ENCODE measurements at places on chromosomes 2 and 18. TPM values are rescaled to one million over a fixed set of nuclear protein-coding genes. Genes with fewer than 3 reads are reported as not detected.
A peak's percentile ranks its signal among the peaks of the same experiment; 100 is the strongest.

DNA sequence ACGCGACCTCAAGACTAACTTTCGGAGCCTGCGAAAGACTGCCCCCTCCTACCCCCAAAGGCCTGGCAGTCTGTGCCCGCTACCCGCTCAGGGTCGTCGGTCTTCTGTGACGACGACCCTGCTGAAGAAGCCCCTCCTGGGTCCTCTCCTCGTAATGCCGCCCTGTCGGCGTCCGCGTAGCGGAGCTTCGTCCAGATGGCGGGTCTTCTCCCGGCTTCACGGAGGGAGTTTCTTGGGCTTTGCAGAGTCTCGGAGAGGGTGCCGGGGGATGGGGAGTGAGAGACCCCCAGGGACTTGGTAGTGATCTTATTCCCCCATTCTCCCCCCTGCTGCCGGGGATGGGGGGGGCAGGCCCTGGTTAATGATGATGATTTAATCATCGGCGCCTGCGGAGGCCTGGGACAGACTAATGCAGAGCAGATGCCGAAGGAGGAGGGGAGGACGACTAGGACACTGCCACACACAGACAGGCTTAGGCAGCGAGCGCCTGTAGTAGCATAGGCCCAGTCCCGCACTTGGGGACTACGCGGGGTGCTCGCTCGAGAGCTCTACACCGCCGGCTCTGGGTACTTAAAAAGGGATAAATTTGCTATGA is 528 bp upstream of the PCGF1 start:
- peaks cover 24% of the 10 kb centered on the region for H3K27me3 ChIP-seq
- H3K4me1 ChIP-seq: peaks cover 49% of the 10 kb centered on the region
- no peak for DNase-seq
- peaks cover 21% of the 10 kb centered on the region for H3K36me3 ChIP-seq
- H3K27ac ChIP-seq: peak overlapping the region; percentile 98

DNA sequence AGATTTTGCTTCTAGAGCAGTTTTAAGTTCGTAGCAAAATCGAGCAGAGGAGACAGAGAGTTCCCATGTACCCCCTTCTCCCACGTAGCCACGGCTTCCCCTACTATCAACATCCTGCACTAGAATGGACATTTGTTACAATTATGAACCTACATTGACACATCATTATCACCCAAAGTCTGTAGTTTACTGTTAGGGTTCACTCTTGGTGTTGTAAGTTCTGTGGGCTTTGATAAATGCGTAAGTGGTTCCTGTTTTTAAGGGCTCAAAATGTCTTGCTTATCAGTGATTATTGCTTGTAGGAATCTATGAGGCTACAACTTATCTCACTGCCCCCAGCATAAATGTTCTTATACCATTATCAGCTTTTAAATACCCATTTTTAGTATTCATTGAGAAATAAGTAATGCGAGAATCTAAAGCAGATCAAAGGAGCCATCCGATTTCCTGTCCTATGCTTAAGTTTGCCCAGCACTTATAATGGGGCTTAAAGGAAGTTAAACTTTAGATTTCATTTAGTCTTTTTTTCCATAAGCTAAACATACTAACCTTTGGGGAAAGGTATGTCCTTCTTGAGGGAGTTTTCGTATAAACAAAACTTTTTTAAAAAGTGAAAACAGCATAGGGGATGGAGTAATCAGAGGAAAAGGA is 118.7 kb downstream of the HAUS1 start:
- peaks cover 13% of the 10 kb centered on the region for H3K36me3 ChIP-seq
- H3K4me1 ChIP-seq: no peaks in the 10 kb centered on the region
- no peaks in the 10 kb centered on the region for H3K27me3 ChIP-seq

DNA sequence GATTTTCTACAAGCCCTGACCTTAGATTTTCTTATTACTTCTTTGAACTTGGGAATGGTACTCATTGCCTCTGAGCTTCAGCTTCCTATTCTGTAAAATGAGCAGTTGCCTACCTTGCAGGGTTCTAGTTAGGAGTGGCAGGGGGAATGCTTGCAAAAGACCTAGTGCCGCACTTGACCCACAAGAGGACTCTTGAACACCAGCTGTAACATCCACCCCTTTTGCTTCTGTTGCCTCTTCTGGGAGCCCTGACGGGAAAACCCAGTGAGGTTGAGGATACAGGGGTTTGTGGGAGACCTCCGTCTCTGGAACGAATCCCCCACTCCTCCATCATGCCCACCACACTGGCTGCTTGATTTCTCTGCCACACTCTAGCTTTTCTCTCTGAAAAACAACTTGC is 27.1 kb upstream of the LBH start:
- H3K4me1 ChIP-seq: peaks cover 5% of the 10 kb centered on the region
- H3K27ac ChIP-seq: no peak overlapping the region
- H3K27me3 ChIP-seq: no peaks in the 10 kb centered on the region
- no peaks in the 10 kb centered on the region for H3K36me3 ChIP-seq
- no peak overlapping the region for H3K4me3 ChIP-seq

GRCh38 chr2:46970334-46971288 is 55.0 kb upstream of the MCFD2 start:
- peak overlapping the region; percentile 62 for H3K27ac ChIP-seq
- H3K4me3 ChIP-seq: no peak overlapping the region
- peaks cover 8% of the 10 kb centered on the region for H3K36me3 ChIP-seq
- peaks cover 59% of the 10 kb centered on the region for H3K4me1 ChIP-seq
- no peaks in the 10 kb centered on the region for H3K27me3 ChIP-seq

DNA sequence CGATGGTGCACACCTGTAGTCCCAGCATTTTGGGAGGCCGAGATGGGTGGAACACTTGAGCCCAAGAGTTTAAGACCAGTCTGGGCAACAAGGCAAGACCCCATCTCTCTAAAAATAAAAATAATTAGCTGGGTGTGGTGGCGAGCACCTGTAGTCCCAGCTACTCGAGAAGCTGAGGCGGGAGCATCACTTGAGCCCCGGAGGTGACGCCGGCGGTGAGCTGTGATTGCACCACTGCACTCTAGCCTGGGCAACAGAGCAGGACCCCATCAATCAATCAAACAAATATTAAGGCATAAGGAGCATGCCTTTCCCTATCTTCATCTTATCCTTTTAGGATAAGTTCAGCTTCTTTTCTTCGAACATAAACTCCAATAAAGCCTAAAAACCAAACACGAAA is 1.1 kb downstream of the WDSUB1 start:
- peak overlapping the region; percentile 94 for H3K27ac ChIP-seq
- peaks cover 16% of the 10 kb centered on the region for H3K36me3 ChIP-seq
- DNase-seq: no peak
- peak overlapping the region; percentile 93 for H3K4me3 ChIP-seq
- H3K27me3 ChIP-seq: no peaks in the 10 kb centered on the region
- H3K4me1 ChIP-seq: peaks cover 12% of the 10 kb centered on the region

DNA sequence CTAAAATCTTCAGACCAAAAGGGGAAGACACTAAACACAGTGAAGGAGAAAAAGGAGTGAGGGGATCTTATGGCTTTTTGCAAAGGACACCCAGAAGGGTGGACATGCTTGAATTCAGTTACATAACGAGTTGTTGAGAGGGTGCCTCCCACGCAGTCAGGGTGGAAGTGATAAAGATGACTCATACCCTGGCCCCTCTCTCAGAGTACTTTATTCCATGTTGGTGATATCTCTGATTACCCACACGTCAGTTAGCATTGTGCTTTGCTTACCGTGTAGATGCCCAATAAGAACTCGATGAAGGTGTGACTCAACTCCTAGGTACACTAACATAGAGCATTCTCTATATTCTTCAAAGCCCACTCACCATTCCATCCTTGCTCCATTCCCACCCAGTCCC is 44.4 kb downstream of the EN1 start:
- DNase-seq: no peak
- H3K27ac ChIP-seq: no peak overlapping the region
- H3K4me3 ChIP-seq: no peak overlapping the region
- H3K4me1 ChIP-seq: no peaks in the 10 kb centered on the region

DNA sequence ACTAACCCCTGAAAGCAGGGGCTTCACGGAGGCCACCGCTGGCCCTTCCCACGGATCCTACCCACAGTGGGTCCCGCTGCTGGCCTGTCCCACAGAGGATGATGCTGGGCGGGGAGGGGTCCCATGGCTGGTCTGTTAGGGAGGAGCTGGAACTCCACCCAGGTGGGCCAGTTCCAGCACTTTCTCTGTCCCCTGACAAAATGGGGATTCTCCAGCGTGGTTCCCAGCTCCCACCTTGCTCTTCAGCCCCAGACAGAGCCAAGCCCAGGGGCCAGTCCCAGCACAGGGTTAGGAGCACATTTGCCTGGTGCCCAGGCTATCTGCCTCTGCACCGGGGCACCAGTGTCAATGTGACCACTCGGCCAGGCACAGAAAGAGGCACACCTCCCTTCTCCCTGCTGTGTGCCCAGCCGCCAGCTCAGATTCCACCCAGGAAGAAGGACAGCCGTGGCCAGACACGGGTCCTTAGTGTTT is 50.0 kb downstream of the ANKMY1 start:
- no peak for DNase-seq
- no peaks in the 10 kb centered on the region for H3K4me1 ChIP-seq
- peaks cover 46% of the 10 kb centered on the region for H3K36me3 ChIP-seq
- no peak overlapping the region for H3K4me3 ChIP-seq
- H3K27ac ChIP-seq: no peak overlapping the region

Gene FIGN
- 0.33 TPM for polyA plus RNA-seq

Measured in stomach (tissue), 19 donors.